ENCODE measurements at places on chromosomes 3 and 15.

DNA sequence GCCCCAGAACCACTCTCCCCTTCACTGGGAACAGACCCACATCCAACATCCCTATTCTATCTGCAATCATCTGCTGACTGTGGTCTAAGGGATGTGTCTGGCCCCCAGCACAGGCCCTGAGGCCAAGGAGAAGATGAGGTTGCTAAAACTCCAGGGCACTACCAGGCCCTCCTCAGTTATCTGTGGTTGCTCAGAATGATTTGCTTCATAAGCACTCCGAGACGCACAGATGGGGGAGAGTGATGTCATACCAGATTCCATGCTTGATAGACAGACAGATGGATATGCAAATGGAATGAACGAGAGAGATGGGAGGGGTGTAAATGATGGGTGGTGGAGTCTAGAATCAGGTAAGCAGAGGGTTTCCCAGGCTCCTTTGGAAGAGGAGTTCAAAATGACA lies 57.8 kb downstream of the CEMIP start:
- no peak for DNase-seq

GRCh38 chr15:73892446-73893226 lies 19.3 kb downstream of the TBC1D21 start:
- no peak for DNase-seq

GRCh38 chr3:126573492-126574117 lies 14.9 kb upstream of the C3orf22 start:
- no peak for DNase-seq

GRCh38 chr3:142586803-142587406 lies 8.4 kb upstream of the ATR start:
- no peak for DNase-seq

DNA sequence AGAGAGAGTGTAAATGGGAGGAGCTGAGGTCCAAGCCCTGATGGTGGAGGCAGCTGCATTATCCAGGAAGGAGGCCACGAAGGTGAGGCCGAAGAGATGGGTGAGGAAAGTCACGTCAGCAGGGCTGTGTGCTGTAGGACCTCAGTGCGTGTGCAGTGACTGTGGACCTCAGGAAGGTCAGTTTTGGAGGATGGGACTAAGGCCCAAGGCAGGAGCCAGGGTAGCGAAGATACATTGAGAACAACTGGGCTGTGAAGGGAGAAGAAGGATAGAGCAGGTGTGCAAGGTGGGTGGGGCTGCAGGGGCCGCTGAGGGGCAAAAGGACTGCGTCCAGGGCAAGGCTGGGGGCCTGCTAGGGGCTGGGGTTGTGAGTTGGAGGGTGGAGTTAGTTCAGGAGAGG lies 4.9 kb downstream of the KLHL40 start:
- DNase-seq = peak; percentile 3
